NCI-H1436 treated with DMSO at 0.1 percent for 48 hours (cell line): ENCODE measurements at places on chromosomes 1 and 21.

DNA sequence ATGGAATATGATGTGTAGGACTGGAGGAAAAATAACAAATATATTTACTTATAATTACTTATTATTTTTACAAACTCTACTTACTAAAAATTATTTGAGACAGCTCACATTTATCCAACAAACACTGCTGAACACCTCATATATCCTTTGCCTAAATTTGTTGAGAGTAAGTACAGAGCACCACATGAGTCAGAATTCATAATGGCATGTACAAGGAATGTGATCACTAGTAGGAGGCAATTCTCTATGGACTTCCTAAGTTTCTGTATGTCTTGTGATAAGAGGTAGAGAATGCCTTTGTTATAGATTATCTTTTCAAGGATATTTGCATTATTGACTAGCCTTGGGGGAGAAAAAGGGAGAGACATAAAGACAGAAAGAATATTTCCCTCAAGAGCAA is 8.2 kb upstream of the ST6GALNAC3 start:
- no peak for DNase-seq

DNA sequence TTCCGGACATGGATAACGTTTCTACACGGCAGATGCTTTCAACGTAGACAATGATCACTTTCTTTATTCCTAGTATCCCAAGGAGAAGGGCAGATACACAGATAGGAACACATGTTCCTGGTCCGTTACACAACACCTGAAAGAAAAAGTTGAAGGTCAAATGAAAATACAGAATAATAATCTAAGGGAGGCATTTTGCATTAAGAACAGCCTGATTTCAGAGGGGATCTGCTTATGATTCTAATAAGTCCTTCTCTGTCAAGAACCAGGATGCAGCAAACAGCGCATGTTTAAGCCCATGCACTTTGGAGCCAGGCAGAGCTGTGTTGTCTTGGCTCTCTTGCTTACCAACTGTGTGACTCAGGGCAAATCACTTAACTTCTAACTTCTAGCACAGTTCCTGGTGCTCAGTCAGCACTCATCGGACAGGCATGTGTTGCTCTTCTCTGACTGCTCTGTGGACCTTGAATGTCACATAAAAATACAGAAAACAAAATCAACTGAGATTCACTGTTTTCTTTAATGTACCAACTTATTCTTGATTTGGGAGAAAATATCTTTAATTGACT is 56.3 kb upstream of the CNN3 start:
- no peak for DNase-seq

DNA sequence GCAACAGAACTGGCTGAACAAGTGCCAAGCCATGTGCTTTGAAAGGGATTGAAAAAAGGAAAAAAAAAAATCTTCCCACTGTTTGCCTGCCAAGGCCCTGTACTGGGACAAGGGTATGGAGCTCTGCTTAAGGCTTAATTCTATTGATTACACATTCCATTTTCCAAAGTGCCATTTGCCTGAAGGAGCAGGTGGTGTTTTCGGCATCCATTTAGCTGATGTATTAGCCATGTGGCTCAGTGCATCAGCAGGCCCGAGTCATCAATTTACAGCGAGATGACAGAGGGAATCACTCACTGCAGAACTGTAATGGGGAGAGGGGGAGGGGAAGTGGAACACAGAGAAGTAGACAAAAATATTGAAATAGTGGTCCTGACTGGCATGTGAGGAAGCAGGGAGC is 144.2 kb upstream of the BEND5 start:
- no peak for DNase-seq

- DNase-seq = no peak
Measured at GRCh38 chr1:159428536-159428935, 3.5 kb upstream of the OR10J4 start.

DNA sequence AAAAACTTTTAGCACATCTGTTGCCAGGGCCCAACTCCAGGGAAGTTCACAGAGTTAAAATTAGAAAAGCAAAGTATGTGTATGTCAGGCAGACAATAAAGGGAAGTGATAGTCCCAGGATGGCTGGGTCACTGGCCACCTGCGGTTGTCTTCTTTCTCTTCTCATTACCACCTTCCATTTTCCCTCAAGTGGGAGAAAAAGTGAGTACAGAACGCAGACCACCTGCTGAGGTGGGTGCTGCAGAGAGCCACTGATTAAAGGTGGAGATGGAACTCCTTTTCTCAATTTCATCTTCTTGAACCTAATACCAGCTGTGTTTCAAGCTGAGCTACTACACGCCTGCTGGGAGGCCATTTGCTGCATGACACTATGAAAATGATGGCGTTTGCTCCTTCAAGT is 88.8 kb upstream of the PDE4B start:
- DNase-seq = no peak
